ENCODE measurements at places on chromosomes 2 and 18.

GRCh38 chr2:203077451-203077850 is 62.8 kb downstream of the NBEAL1 start:
- no peak for DNase-seq

DNA sequence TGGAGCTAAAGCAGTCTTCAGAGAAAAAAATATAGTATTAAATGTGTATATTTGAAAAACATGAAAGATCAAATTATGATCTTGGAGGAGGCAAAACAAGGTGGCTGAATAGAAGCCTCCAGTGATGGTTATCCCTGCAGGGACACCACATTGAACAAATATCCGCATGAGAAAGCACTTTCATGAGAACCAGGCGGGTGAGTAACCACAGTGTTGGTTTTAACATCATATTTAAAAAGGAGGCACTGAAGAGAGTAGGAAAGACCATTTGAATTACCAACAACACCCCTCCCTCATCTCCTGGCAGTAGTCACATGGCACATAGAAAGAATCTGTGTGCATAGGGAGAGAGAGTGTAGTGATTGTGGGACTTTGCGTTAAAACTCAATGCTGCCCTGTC is 759.6 kb upstream of the NRXN1 start:
- DNase-seq = no peak

- no peak for DNase-seq
These were observed 258.6 kb downstream of the TNS1 start for GRCh38 chr2:217743966-217744761.

DNA sequence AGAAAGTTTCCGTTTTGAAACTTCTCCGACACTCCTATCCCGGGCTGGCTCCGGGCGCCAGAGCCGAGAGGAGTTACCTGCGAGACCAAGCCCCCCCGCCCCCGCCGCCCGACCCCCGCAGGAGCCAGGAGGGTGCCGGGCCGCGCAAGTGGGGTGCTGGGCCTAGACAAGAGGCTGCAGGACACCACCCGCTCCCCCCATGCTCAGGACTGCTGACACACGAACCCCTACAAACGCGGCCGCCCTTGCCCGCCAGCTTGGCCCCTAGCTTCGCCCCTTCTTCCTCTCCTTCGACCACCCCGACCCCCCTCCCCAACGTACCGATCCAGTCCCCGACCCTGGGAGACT is 497 bp downstream of the PLA2R1 start:
- peak; percentile 24 for DNase-seq

DNA sequence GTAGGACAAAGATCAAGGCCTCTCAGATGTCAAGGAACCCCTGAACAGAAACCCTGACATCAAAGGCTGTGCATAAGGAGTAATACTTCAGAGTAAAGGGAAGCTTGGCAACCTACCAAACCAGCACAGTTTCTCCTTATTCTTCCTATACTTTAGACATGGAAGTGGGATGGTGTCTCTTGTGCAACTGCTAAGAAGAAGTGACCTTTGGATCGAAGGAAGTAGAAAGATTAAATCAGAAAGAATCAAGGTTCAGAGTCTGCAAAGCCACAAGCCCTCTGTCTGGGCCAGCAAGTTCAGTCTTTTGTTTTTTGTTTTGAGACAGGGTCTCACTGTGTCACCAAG is 66.2 kb upstream of the SLC39A10 start:
- peak; percentile 35 for DNase-seq

DNA sequence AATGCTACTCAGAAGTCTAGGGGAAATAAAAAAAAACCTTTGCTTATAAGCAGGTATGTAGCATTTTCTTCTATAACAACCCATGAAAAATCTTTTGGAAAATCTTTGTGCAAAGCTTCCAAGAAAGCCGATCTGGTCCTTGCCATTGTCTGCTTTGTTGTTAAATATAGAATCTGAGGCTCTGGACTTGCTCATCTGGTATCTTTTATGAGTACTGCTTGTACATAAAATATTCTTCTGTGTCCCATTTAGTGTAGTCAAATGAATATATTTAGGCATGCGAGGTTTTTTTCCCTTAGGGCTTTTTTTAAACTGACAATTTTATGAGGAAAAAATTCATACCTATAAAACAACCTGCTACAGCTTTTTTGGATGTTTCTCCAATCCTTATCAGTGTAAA is 45.0 kb upstream of the RMND5A start:
- DNase-seq = no peak

GRCh38 chr2:225937625-225938187 is 538.2 kb downstream of the NYAP2 start:
- peak; percentile 15 for DNase-seq

GRCh38 chr2:105325389-105325963 is 4.1 kb downstream of the TGFBRAP1 start:
- DNase-seq = no peak

DNA sequence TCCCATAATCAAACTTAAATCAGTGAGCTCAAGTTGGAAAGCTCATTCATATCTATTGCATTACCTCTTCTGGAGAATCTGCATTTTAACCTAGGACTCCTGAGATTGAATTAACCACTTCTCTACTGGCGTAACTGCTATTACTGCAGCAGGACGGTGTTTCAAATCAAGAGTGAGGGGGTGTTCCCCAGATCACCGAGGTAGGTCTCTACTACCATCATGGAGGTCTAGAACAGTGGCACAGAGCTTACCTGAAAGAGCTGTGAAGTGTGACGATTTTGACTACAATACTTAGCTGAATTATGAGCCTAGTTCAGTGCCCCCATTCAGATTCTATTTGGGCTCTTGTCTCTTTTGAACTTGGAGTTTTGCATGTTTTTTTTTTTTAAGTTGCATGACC is 119.5 kb downstream of the POLE4 start:
- no peak for DNase-seq

GRCh38 chr2:107775791-107776190 is 50.9 kb upstream of the RGPD4 start:
- no peak for DNase-seq

GRCh38 chr2:195319548-195320412 is 337.2 kb upstream of the SLC39A10 start:
- no peak for DNase-seq

DNA sequence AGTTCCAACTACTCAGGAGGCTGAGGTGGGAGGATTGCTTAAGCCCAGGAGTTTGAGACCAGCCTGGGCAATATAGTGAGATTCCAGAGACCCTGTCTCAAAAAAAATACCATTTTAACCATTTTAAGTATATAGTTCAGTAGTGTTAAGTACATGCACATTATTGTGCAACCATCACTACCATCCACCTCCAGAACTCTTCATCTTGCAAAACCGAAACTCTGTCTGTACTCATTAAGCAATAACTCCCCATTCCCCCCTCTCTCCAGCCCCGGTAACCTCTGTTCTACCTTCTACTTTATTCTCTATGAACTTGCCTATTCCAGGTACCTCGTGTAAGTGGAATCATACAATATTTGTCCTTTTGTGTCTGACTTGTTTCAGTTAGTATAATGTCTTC is 86.4 kb downstream of the GFPT1 start:
- DNase-seq = no peak

DNA sequence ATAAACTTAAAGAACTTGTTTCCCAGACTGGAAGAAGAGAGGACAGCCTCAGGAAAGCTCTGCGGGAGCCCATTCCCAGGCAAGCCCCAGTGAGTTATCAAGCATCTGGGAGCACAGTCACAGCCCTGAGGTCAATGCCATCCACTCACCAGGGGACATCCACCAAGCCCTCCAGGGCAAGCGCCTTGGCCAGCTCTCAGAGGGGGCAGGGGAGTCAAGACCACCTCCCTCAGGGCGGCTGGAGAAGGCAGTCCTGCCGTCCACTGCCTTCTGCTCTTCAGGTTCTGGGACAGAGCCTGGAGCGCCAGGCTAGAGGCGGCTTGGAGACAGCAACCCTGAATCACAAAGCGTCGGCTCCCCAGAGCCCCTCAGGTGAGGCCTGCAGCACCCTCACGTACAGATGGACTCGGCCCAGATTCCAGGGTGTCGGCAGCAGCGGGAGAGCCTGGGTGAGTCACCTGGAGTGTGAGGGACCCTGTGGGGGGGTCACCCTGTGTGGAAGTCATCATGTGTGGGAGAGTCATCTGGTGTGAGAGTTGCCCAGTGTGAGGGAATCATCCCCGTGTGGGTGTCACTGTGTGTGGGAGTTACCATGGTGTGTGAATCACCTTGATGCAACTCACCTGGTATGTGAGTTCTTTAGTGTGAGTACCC is 100.9 kb upstream of the TEX51 start:
- no peak for DNase-seq

DNA sequence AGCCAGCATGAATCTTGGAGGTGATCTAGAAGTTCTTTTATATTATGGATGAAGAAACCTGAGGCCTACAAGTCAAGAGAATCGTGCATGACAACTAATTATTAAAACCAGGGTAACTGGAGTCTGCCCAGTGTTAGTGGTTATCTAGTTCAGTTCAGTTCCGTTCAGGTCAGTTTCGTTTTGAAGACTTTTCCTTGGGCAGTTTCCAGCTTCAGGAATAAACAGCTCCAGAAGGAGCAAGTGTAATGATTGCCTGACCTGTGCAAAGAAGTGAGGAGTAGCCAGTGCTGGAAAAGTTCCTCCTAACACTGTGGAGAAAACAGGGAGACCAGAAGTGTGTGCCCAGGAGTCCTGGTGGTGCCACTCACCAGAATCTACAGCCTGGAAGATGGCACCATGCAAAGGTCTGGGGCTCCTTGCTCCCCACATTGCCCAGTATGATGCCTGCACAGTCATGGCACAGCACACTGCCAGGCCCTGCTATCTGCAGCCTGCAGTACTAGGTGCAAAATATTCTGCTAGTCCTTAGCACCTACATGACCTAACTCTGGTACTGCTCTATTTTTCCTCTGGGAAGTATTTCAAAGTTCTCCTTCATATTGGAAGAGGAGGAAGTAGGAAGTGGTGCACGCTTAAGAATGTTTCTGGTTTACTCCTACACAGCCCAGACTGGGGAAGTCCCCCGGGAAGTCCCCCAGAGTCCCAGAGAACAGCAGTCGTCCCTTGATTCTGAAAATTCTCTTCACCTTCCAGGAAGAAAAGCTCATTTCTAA is 65.8 kb downstream of the SUMO1 start:
- no peak for DNase-seq

GRCh38 chr18:48848641-48849143 is 102.1 kb downstream of the SMAD7 start:
- DNase-seq = no peak

DNA sequence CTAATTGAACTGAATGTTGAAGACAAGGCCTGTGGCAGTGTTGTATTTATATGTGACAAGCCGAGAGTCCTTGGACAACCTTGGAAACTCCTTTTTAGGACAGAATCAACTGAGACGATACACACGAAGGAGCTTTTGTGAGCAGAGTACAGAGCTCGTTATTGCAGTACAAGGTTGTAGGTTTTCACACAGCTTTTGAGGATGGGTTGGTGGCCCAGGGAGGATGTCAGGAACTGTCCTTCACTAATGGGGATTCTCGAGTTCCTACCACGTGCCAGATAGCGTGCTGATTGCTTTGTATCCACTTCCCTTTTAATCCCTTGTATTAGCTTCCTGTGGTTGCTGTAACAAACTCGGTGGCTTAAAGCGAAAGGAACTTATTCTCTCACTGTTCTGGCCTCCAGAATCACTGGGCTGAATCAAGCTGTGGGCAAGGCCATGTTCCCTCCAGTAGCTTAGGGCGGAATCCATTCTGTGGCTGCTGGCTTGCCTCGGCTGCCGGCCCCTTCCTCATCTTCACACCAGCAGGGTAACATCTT is 20.2 kb downstream of the INPP4A start:
- DNase-seq = no peak

- no peak for DNase-seq
These were observed 35.4 kb downstream of the TMX3 start for GRCh38 chr18:68679528-68679927.

DNA sequence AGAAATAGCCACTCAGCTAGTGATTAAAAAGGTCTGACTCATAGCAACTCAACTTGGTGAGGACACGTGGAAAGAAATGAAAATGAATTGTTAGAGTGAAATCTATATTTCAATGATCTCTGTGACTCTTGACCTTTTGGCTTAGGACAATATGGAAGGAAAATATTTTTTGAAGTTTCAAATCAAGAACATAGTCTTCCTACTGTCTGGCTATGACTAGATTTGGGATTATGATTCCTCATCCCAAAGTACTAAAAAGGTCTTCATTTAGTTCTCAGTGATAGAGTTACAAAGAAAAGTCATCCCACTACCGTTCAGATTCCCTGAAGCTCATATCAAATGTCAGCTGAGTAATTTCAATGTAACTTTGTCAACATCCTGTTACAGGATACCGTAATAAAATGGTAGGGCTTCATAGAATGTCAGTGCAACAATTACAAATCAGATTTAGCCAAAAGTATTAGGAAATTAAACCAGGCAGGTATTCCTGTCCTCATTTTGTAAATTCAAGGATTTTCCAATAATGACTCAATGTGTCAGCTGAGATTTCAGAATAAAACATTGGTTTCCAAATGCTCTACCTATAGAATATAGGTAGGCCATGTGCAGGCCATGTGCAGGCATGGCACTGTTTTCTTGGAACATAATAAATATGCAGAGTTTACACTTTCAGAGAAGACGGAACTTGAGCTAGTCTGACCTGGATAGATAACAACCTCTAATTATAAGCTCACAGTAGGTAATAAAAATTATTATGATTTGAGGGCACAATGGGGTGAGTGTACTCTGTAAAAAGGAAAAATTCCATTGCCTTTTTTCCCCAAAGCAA is 36.0 kb downstream of the ANKRD29 start:
- DNase-seq = no peak

DNA sequence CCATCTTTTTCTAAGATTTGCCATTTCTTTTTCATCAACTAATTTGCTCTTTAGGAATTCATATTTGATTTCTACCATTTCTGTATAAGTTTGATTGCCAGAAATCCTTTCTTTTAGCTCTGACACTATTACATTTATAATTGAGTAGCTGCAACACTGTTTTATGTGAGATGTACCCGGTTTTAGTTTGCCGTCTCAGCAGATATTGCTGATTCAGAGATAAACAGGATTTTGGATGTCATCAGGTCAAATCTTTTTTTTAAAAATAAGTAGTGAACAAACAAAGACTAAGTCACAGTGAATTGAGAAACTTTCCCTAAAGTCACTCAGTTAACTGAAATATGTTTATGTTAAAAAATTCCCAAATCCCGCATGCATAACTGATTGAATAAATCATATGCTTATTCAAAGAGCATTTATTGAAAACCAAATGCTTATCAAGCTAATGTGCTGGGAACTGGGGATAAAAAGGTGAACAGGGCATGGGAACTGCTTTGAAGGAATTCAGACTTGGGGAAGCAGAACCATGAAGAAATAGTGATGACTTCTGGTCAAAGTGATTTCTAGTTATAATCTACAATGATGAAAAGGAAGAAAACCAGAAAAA is 19.5 kb upstream of the CCDC102B start:
- DNase-seq = no peak

- DNase-seq = no peak
These were observed 1.9 kb downstream of the MSTN start for GRCh38 chr2:190060626-190061025.

DNA sequence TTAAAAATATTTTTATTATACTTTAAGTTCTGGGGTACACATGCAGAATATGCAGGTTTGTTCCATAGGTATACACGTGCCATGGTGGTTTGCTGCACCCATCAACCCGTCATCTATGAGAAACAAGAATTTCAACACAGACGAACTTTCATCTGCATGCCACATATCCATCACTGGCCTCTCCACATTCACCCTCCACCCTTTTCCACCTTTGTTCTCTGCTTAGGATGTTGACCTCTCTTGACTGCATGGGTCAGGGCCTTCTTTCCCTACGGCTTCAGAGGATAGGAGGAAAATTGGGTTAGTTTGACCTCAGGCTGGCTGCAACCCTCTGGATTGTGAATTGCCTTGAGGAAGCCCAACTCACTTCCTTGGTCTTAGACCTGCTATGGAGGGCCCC is 260.9 kb downstream of the MREG start:
- no peak for DNase-seq

Data from hepatocyte (in vitro differentiated cells).